ENCODE measurements at places on chromosomes 11 and 22. TPM values are rescaled to one million over a fixed set of nuclear protein-coding genes. Genes with fewer than 3 reads are reported as not detected.

DNA sequence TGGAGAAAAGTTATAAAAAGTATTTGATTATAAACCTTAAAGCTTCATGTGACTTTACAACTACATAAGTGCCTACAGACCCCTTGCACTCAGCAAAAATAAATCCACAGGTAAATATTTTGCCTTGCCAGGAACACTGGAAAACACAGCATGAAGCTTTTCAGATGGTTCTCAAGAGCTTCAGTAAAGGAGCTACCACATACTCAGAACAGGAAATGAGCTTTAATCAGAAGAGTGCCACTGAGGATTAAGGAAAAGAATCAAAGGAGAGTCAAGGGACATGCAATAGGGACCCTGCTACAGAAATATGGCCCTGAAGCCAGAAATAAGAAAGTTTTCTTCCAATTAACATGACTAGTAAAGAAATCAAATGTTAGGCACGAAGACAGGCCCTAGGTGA lies 1.2 kb downstream of the CASP1 start:
- peak overlapping the region; percentile 48 for H3K4me3 ChIP-seq
- DNase-seq, result no peak
- no peak overlapping the region for H3K27ac ChIP-seq
- no peaks in the 10 kb centered on the region for H3K36me3 ChIP-seq

DNA sequence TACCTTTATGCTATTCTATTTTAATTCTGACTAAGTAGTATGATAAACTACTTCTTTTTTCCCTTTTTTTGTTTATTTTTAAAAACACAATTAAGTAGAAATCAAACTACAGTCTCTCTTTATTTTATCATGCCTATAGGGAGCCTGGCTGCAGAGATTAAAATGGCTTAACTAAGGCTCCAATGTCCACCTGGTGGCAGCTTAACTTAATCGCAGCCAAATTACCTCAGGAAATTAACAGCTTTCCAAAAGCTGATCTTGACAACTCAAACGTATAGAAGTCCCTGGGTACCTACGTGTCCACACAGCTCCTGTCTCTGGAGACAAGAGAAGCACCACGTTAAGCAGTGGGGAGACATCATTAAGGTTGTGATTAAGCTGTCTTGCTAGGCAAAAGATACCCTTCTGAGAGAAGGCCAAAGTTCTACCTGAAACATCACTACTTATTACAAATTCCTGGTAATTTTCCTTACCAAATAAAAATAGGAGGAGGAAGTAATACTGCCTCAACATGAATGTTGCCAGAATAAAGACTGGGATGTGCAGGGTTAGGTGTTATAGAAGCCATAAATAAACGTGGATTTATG lies 63.2 kb upstream of the SNX19 start:
- H3K4me1 ChIP-seq, result no peaks in the 10 kb centered on the region
- no peaks in the 10 kb centered on the region for H3K36me3 ChIP-seq
- no peak overlapping the region for H3K27ac ChIP-seq

DNA sequence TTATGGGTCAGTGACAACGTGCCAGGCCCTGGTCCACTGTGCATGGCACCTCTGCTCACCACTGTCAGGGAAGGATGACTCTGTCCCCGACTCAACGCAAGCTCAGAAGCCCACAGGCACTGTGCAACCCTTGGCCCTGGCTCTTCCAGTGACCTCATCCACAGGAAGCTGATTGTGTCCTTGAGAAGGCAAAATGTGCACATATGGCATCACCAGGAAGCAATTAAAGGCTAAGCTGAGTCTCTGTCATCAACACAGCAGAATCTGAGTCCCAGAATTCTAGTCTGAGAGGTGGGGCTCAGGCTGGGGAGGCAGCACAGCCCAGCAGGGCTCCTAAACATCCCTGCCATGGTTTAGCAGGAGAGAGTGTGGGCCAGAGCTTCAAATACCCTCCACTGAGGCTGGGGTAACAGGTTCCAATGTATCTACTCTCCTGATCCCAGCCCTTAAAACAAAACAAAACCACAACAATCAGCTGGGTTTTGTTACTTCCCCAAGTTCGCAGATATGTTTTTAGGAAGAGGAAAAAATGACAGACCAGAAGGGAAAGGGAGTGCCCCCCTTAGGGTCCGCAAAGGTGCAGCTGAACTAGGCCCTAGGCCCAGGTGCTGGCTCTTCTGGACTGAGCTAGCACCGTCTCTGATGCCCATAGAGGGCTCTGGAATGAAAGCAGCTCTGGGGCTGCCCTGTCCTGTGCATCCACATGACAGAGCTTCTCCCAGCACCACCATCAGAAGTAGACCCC lies 33.5 kb upstream of the GNAZ start:
- no peaks in the 10 kb centered on the region for H3K36me3 ChIP-seq
- no peak overlapping the region for H3K4me3 ChIP-seq
- peaks cover 32% of the 10 kb centered on the region for H3K27me3 ChIP-seq
- no peaks in the 10 kb centered on the region for H3K4me1 ChIP-seq
- H3K27ac ChIP-seq, result no peak overlapping the region
- DNase-seq, result peak; percentile 66

DNA sequence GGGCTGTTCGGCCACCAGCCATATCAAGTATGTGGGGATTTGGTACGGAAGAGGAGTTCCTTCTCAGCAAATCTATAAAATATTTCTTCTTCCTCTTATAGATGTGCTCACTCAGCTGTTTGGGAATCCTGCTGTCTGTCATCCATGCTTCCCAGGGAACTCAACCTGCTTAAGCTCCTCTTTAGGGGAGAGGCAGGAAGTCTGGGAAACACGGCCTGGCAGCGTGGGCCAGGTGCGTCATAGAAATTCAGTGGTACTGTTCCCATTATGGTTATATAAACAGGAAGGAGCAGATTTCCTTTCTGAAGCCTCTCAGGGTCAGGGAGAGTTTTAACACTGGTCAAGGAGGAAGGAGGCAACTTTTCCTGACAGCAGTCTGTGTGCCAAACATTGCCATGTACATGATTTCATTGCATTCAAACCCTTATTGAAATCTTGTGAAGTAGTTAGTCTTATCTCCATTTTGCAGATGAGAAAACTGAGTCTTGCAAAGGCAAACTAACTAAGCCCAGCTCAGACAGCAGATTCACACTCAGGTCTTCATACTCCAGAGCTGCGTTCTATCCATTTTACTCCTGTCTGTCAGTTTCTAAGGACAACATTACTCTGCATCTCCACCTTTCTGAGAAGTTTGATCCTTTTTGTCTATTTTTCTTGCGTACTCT lies 35.4 kb upstream of the AMOTL1 start:
- H3K4me1 ChIP-seq, result peaks cover 19% of the 10 kb centered on the region
- H3K4me3 ChIP-seq, result no peak overlapping the region
- no peaks in the 10 kb centered on the region for H3K36me3 ChIP-seq
- peak overlapping the region; percentile 53 for H3K27ac ChIP-seq

GRCh38 chr22:28014211-28015045 lies 95.4 kb upstream of the PITPNB start:
- no peak overlapping the region for H3K4me3 ChIP-seq
- DNase-seq, result no peak
- no peak overlapping the region for H3K27ac ChIP-seq
- H3K4me1 ChIP-seq, result peaks cover 13% of the 10 kb centered on the region
- H3K27me3 ChIP-seq, result no peaks in the 10 kb centered on the region

- no peak overlapping the region for H3K4me3 ChIP-seq
- H3K4me1 ChIP-seq, result peaks cover 4% of the 10 kb centered on the region
- H3K27ac ChIP-seq, result no peak overlapping the region
- no peak for DNase-seq
Measured at GRCh38 chr11:113693030-113693429, 13.1 kb downstream of the TMPRSS5 start.

DNA sequence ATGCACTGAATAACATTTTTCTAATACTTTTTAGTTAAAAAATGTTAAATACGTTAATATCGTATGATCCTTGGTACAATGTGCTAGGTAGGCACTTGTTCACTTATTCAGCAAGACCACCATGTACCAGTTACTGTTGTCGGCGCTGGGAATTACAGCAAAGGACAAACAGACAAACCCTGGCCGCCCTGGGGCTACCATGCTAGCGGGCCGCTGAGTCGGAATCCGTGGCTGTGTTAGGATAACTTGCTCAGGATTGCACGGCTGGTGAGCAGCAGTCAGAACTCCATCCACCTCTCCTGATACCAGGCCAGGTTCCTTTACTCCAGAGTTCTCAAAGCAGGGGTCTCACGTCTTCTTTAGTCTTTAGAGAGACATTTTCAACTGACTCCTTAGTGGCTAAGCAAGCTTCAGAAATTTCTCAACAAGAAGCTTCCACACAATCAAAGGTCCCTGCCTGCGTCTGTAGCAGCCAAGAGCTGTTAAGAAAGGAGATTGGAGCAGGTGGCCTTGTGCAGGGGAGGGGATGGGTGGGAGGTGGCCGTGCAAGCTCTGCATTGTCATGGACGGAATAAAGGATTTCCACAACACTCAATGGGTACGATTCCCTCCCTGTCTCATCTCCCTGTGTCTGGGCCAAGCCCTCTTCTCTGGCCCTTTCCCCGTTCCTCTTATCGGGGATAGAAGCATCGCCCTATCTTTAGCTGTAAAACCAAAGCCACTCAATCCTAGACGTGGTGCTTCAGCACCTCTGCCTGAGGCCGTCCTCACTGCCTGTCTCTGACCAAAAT lies 39.8 kb upstream of the NNMT start:
- H3K27me3 ChIP-seq, result no peaks in the 10 kb centered on the region
- peak overlapping the region; percentile 61 for H3K27ac ChIP-seq
- H3K4me1 ChIP-seq, result peaks cover 89% of the 10 kb centered on the region
- DNase-seq, result no peak

DNA sequence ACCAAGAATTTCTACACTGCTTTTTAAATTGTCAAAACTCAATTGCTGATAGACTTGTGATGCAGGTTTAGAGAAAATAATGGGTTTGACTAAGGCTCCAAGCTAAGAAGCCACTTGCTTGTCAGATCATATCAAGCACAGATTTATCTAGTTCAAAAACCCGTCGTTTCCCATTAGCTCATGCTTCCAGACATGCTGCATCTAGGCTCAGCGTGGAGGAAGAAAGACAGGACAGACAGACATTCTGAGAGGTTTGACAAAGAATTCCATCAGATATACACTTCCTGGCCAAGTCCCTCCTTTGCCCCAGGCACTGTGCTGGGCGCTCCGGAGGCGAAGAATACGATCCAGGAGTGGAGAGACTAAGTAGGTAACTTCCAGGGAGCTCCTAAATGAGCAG lies 76.8 kb downstream of the KCNC1 start:
- H3K36me3 ChIP-seq, result no peaks in the 10 kb centered on the region
- H3K4me1 ChIP-seq, result peaks cover 20% of the 10 kb centered on the region
- H3K4me3 ChIP-seq, result no peak overlapping the region

GRCh38 chr11:77370217-77370616 lies 68.7 kb upstream of the GDPD4 start:
- H3K27me3 ChIP-seq, result no peaks in the 10 kb centered on the region
- no peak overlapping the region for H3K4me3 ChIP-seq
- H3K4me1 ChIP-seq, result no peaks in the 10 kb centered on the region
- H3K36me3 ChIP-seq, result peaks cover 7% of the 10 kb centered on the region
- DNase-seq, result no peak
- H3K27ac ChIP-seq, result no peak overlapping the region

- H3K36me3 ChIP-seq, result peaks cover 79% of the 10 kb centered on the region
- no peak overlapping the region for H3K4me3 ChIP-seq
- peaks cover 12% of the 10 kb centered on the region for H3K4me1 ChIP-seq
- no peaks in the 10 kb centered on the region for H3K27me3 ChIP-seq
Measured at GRCh38 chr11:129866311-129866710, 29.1 kb downstream of the NFRKB start.

DNA sequence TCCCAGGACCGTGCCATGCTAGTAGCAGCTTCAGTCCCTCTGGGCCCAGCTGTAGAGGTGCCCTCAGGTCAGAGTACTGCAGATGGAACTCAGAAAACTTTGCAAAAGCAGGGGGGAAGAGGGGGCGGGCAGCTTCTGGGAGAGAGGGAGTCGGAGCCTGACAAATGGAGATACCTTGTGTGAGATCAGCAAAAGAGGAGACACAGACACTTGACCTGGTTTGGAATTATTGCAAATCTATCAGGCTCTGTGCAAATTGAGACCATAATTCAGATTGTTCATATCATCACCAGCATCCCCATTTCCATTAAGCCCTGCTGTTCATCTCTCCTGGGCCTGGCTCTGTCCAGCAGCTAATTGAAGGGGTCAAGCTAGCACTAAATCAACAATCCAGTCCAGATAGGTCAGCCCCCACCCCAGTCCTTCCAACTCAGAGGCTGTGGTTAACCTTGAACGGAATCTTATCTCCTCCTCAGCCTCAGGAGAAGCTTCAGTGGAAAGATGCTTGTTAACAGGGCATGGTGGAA lies 292.6 kb upstream of the PLET1 start:
- H3K4me1 ChIP-seq, result no peaks in the 10 kb centered on the region
- no peak overlapping the region for H3K27ac ChIP-seq
- H3K36me3 ChIP-seq, result no peaks in the 10 kb centered on the region

The MS4A3 gene
- not detected for total RNA-seq

The NCR3LG1 gene
- total RNA-seq, result 2.1 TPM

Measured in esophagus muscularis mucosa (tissue), 4 donors.